H9 (cell line): ENCODE measurements at places on chromosomes 13 and 19.

DNA sequence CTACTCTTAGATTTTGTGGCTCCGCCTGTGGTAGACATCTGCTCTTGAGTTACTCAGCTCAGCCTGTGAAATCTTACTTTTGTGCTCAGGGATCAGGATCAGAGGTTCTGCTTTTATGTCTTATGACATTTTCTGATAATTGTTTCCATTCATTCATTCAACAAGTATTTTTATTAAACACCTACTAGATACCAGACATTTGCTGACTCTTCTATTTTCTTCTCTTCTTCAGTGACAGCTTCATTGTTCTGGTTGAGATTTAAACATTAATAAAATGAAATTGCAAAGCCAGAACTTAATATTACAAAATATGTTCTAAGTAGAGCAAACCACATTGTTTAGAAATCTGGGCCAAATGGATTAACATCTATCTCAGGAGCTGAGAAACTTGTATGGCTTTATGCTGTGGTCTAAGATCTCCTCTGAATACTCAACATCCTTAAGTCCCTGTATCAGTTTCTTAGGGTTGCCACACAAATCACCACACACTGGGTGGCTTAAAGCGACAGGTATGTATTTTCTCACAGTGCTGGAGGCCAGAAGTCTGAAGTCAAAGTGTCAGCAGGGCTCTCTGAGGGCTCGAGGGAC lies 15.8 kb upstream of the MICU2 start:
- DNase-seq = no peak

DNA sequence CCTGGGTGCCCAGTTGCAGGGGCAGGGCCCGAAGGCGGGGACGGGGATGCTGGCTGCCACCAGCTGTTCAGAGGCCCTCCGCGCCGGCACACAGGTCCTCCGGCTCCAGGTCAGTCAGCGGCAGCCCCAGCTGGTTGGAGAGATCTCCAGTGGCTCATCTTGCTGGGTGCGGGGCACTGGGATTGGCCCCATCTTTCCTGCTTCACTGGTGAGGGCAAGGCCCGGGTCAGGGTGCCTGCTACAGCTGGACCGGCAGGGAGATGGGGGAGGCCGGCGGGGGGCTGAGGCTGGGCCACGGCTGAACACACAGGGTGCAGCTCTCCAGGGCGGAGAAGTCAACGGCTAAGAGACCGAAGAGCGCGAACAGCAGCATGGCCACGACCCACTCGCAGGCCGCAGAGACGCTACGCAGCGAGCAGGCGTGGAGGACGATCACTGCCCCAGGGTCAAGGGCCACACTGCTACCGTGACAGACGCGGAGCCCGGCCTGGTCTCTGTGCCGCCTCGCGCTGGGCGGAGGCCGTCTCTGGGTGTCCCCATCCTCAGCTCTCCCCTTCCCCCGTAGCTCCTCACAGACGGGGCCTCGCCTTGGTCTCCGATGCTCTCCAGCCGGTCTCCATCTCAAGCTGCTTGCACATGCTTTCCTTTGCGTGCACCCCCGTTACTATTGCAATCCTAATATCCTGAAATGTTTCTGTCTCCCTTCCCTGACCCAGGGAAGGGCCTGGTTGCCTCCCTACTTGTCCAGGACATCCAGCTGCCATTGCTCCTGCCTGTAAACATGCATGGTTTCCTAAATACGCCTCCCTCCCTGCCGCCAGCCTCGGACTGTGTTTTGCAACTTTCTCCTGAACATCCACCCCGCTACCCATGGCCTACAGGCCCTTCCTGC lies 12.3 kb downstream of the TMEM150B start:
- peak; percentile 28 for DNase-seq

DNA sequence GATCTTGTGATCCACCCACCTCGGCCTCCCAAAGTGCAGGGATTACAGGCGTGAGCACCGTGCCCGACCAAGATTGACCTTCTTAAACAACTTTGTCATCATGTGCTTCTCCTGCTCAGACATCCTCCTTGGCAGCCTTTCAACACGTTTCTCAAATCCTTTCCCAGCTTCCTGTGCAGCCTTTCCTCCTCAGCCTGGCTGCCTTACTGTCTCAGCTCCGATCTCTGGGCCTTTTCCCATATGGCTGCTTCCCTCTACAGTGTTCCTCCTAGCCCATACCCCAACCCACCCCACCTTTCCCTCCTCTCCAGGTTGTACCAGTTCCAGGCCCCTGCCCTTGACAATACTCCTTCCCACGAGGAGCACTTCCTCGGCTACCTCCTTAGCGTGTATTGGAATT lies 7.2 kb downstream of the PHF11 start:
- no peak for DNase-seq

- DNase-seq = no peak
Observed at GRCh38 chr19:4023600-4024398, 16.3 kb downstream of the PIAS4 start.

DNA sequence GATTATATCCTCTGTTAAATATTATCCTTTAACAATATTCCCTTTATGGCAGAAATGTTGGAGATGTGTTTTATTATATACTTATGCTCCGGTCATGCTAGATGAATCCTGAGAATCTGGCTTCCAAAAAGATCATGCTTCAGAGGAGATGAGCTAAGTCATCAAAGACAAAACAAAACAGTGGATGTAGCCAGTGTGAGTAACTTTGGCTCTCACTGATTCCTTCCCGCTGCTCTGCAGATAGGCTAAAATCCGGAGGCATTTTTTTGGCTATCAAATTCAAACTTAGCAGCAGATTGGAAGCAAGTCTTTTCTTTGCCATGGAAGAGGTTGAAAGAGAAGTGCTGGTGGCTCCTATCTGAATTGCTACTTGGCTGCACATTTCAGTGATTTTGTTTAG lies 295.9 kb downstream of the GPC6 start:
- DNase-seq = no peak

DNA sequence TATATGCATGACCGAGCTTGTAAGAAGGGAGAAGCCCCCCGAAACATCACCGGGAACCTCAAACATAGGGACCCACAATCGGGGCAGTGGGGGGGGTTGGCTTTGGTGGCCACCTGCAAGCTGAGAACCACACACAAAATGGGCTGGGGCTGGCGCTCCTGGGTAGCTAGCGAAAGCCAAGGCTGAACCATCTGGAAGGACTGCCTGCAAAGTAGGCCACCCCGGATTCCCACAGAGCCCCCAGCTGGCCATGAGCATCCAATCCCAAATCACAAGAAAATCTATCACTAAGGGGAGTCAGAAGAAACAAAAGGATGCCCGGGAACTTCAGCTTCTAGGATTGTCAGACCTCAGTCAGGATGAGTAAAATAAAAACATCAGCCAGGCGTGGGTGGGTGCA lies 2.8 kb upstream of the PSPN start:
- DNase-seq = no peak

DNA sequence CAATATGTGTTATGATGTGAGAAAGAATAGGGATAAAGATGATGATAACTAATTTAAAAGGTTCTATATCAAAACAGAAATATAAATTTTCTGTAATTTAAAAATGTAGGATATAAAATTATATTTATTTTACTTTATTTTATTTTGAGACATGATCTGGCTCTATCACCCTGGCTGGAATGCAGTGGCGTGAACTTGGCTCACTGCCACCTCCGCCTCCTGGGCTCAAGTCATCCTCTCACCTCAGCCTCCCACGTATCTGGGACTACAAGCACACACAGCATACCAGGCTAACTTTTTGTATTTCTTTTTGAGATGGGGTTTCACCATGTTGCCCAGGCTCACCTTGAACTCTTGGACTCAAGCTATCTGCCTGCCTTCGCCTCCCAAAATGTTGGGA lies 214.9 kb upstream of the SLITRK1 start:
- DNase-seq = no peak

- DNase-seq = no peak
Observed at GRCh38 chr13:71752775-71753513, 114.1 kb downstream of the DACH1 start.

DNA sequence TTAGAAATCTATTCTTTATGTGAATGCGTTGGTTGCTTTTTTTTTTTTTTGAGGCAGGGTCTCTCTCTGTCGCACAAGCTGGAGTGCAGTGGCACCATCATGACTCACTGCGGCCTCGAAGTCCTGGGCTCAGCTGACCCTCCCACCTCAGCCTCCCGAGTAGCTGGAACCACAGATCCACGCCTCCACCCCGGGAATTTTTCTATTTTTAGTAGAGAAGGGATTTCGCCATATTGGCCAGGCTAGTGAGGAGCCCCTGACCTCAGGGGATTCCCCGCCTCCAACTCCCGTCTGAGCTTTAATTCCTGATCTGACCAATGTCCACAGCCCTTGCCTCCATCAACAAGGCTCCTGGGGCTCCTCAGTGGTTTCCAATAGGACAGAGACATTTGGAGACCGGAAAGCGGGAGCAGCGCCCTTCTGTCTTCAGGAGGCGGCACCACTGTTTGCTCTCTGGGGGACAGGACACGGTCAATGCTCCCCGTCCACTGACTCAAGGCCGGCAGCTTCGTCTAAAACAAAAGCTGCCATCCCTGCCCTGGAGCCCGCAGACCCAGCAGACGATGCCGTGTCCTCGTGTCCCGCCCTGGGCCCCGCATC lies 503 bp downstream of the TUBA3C start:
- DNase-seq = no peak

- DNase-seq = peak; percentile 97
Observed at GRCh38 chr19:45779231-45780145, 2.8 kb downstream of the DMPK start.

- peak; percentile 49 for DNase-seq
Observed at GRCh38 chr19:18202778-18203407, 949 bp downstream of the RAB3A start.

DNA sequence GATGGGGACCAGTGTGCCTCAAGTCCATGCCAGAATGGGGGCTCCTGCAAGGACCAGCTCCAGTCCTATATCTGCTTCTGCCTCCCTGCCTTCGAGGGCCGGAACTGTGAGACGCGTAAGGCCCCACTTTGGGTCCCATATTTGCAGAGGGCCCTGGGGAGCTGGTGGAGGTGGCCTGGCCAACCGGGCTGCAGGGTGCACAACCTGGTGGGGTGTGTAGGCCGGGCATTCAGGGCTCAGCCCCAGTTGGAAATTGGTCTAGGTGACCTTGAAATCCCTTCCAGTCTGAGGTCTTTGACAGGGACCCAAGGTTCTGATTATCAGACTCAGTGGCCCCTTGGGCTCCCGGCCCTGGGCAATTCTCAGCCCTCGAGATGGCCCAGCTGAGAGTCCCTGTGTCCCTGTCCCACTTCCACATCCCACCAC lies 8.3 kb downstream of the F7 start:
- no peak for DNase-seq

- no peak for DNase-seq
Observed at GRCh38 chr13:105814902-105815250, 720.6 kb downstream of the EFNB2 start.

GRCh38 chr19:49890349-49891311 lies 6.1 kb downstream of the IL4I1 start:
- peak; percentile 88 for DNase-seq

DNA sequence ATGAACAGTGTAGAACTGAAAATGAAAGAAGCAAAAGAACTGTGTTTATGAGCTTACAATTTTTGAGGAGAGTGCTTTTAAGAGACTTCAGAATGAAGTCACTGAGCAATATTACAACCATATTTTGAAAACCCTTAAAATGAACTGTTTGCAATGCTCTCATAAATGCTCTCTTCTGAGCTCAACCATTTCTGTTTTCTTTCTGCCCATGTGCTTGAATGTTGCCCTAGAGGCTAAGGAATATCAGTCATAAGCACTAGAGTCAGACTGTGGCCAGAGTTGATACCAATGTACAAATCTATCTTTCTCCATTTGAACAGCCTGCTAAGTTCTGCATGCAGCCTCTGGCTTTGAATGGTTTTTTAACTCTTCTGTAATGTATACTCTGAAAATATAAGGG lies 1092.8 kb downstream of the PCDH9 start:
- DNase-seq = no peak

DNA sequence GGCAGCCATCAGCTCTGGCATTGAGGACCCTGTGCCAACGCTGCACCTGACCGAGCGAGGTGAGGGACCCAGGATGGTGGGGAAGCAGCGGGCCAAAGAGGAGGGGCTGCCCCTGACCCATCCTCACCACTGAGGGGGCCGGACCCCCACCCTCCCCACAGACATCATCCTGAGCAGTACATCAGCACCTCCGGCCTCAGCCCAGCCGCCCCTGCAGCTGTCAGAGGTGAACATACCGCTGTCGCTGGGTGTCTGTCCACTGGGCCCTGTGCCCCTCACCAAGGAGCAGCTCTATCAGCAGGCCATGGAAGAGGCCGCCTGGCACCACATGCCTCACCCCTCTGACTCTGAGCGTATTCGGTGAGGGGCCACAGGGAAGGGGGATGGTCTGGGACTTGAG lies 7.3 kb downstream of the LENG1 start:
- no peak for DNase-seq

DNA sequence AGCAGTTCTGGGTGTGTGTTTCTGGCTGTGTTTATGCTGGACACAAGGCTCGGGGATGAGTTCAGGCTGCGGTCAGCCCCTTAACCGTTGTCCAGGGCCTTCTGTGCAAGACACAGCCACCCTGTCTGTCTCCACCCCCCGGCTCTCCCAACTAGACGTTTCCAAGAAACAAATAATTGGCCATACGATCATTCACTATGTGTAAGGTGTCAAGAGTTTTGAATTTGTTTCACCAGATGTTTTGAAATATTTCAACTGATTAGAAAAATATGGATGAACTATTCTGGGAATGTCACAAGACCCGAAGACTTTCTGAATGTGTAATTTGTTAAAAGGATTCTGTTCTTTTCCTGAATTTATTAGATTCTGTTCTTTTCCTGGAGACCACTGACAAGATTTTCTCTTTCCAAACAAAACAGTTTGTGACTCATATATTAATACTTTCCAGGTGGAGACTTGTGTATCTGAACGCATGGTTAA lies 318.2 kb downstream of the MYO16 start:
- DNase-seq = no peak

DNA sequence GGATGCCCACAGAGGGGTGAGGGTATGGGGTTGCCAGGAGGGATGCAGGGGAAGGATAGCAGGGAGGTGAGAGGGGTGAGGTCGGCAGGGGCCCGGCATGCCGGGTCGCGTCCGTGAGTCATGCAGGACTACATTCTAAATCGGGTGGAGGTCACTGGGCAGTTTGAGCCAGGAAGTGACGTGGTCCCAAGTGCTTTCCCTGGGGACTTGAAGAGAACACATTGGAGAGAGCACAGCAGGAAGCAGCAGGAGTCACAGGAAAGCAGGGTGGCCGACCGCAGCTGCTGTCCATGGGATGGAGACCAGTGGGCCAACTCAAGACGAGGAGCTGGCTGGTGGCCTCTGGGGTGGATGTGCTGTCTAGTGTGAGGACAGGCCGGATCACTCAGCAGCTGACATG lies 92.0 kb upstream of the WASF3 start:
- no peak for DNase-seq

- no peak for DNase-seq
Observed at GRCh38 chr13:28267497-28267896, 129.2 kb downstream of the PAN3 start.

GRCh38 chr13:55815458-55816033 lies 1325.2 kb upstream of the PRR20A start:
- no peak for DNase-seq

GRCh38 chr13:97301382-97302095 lies 79.4 kb downstream of the MBNL2 start:
- no peak for DNase-seq

GRCh38 chr19:18682807-18683108 lies 722 bp upstream of the CRTC1 start:
- no peak for DNase-seq
